Activated T-cell treated with anti-CD3 and anti-CD28 coated beads, Interleukin-2, amount 50 U/mL, for 24 hours (primary cell): ENCODE measurements at places on chromosomes 6 and 20.
A peak's percentile ranks its signal among the peaks of the same experiment; 100 is the strongest.

GRCh38 chr6:85130743-85131142 lies 319.1 kb upstream of the NT5E start:
- DNase-seq: no peak
- H3K4me3 ChIP-seq: no peak overlapping the region
- H3K27me3 ChIP-seq: no peaks in the 10 kb centered on the region
- no peak overlapping the region for H3K27ac ChIP-seq
- H3K4me1 ChIP-seq: no peaks in the 10 kb centered on the region

DNA sequence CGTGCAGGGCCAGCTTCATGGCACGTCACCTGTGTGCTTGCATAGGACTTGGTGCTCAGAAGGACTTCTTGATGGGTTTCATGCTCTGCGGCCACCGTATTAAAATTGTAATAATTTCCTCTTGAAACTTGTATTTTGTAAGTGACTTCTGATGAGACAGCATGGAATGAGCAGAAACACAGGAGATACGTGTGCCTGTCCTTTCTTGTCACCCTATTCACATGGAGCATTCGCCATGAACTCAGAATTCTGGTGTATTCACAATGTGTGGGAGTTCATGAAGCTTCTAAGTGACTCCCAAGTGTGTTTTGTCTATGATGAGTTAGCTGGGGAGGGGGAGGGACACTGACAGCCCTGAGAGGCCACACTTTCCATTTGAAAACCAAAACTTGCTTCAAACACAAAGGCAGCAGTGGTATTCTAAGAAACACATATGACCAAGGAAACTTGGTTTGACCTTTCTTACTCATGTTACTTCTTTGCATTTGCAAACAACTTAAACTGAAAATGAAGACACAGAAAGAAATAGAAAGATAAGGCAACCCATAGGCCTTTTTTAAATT lies 92.1 kb upstream of the NEDD9 start:
- peak overlapping the region; percentile 96 for H3K27ac ChIP-seq
- H3K4me1 ChIP-seq: peaks cover 84% of the 10 kb centered on the region
- no peaks in the 10 kb centered on the region for H3K27me3 ChIP-seq
- peak; percentile 55 for DNase-seq
- peaks cover 52% of the 10 kb centered on the region for H3K36me3 ChIP-seq

DNA sequence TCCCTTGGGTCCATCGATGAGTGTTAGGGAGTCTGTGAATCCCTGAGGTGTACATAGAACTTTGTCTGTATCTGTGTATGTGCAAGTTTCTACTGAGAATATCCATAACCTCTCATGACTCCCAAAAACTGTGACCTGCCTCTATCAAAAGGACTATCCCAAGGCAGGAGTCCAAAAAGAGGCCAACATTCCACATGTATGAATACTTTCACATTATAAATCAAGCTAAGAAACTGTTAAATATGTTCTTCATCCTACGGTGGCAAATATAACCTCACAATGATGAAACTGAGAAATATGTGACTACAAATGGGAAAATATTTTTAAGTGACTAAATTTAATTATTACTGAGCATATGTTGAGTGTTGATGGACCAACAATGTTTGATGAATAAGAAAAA lies 16.1 kb upstream of the STX11 start:
- no peak for DNase-seq
- no peaks in the 10 kb centered on the region for H3K36me3 ChIP-seq
- H3K4me3 ChIP-seq: no peak overlapping the region
- no peaks in the 10 kb centered on the region for H3K27me3 ChIP-seq
- H3K27ac ChIP-seq: no peak overlapping the region

DNA sequence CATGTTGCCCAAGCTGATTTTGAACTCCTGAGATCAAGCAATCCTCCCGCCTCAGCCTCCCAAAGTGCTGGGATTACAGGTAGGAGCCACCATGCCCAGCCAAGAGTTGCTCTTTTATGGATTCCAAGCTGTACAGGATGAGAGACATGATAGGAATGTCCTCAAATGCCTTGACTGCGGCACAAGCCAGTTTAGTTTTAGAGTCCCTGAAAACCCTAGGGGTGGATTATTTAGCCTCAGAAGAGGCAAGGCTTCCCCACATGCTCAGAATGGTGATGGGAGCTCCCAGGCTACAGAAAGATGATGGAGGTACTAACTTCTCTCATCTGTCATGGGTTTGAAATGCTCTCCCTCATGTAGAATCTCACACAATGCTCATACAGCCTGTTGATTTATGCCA lies 280.5 kb upstream of the PRND start:
- no peaks in the 10 kb centered on the region for H3K36me3 ChIP-seq
- no peak for DNase-seq
- peaks cover 26% of the 10 kb centered on the region for H3K27me3 ChIP-seq
- no peak overlapping the region for H3K4me3 ChIP-seq

DNA sequence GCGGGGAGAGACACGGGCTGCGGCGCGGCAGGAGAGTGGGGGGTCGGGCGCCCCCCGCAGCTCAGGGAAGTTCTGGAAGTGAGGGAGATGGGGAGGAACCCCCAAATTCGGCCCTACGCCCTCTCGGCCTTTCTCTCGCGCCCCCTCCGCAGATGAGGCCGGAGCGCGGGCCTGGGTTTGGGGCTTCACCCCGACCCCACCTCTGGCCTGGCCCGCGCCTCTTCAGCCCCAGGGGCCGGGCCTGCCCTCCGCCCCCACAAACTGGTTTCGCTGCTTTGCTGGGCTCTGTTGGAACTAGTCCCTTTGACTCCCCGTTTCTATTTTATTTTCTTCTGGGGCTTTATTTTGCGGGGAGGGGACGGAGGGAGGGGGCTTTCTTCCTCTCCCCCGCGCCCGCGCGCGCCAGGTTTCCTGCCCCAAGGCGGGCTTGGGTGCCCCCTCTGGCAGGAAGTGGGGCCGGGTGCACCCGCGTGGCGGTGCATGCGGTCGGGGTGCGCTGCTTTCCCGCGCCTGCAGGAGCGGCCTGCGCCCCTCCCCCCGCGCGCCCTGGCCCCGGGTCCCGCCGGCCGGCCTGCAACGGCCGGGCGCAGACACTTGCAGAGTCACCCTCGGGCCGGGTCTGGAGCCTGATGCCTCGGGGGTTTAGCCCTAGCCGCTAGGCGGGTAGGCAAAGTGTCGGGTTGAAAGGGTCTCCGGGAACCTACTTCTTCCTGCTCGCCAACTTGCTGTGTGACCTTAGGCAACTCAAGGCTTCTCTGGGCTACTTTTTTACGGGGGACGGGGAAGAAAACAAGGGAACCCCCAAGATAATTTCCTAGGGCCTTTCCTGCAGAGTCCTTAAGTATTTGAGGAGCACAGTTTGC lies 1.3 kb downstream of the HMGA1 start:
- peak; percentile 88 for DNase-seq
- H3K27me3 ChIP-seq: no peaks in the 10 kb centered on the region
- H3K4me3 ChIP-seq: peak overlapping the region; percentile 94
- H3K36me3 ChIP-seq: peaks cover 50% of the 10 kb centered on the region
- H3K27ac ChIP-seq: peak overlapping the region; percentile 96
- H3K4me1 ChIP-seq: peaks cover 59% of the 10 kb centered on the region

- DNase-seq: no peak
- H3K27ac ChIP-seq: no peak overlapping the region
- no peak overlapping the region for H3K4me3 ChIP-seq
- H3K4me1 ChIP-seq: no peaks in the 10 kb centered on the region
- no peaks in the 10 kb centered on the region for H3K36me3 ChIP-seq
Measured at GRCh38 chr6:73073238-73073637, 152.1 kb downstream of the KHDC1L start.

- H3K36me3 ChIP-seq: no peaks in the 10 kb centered on the region
- H3K27me3 ChIP-seq: no peaks in the 10 kb centered on the region
- H3K27ac ChIP-seq: no peak overlapping the region
- no peak for DNase-seq
- H3K4me1 ChIP-seq: no peaks in the 10 kb centered on the region
- H3K4me3 ChIP-seq: no peak overlapping the region
Measured at GRCh38 chr6:48775157-48775556, 664.2 kb upstream of the PTCHD4 start.

DNA sequence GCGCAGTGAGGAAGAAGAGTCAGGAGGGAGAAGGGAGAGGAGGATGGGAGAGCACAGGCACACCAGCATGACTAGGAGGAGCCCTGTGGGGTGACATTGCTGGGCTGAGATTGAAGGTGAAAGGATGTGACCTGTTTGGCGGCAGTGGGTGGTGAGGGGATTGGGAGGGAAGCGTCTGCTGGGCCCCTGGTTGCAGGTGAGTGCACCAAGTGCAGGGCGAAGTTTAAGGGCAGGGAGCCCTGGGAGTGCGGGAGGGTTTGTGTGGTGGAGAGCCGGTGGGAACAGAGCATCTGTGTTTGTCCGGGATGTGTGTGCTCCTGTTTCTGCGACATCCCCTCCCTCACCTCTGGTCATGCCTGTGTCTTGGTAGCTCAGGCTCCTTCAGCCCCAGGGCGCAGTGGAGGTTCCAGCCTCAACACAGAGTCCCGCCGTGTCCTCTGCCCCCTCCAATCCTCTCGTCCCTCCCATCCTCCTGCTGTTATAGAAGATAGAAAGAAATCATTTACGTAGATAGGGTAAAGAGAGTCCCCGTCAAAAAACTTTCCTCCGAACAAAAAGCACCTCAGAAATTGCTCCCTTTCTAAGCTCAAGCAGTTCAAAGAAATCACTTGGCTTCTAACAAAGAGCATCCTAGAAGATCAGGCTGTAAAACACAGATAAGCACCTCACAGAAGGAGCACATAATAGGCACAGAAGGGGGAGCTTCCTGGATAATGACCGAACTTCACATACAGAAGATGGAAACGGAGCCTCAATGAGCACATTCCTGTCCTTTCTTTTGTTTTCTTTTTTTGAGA lies 25.0 kb downstream of the ULBP1 start:
- H3K27me3 ChIP-seq: peaks cover 95% of the 10 kb centered on the region
- no peak overlapping the region for H3K4me3 ChIP-seq
- peak overlapping the region; percentile 13 for H3K27ac ChIP-seq
- no peaks in the 10 kb centered on the region for H3K36me3 ChIP-seq
- DNase-seq: no peak

- no peak overlapping the region for H3K4me3 ChIP-seq
- no peak overlapping the region for H3K27ac ChIP-seq
- H3K4me1 ChIP-seq: no peaks in the 10 kb centered on the region
- H3K27me3 ChIP-seq: no peaks in the 10 kb centered on the region
- no peaks in the 10 kb centered on the region for H3K36me3 ChIP-seq
- no peak for DNase-seq
Measured at GRCh38 chr6:13248053-13248452, 80.3 kb downstream of the TBC1D7 start.

DNA sequence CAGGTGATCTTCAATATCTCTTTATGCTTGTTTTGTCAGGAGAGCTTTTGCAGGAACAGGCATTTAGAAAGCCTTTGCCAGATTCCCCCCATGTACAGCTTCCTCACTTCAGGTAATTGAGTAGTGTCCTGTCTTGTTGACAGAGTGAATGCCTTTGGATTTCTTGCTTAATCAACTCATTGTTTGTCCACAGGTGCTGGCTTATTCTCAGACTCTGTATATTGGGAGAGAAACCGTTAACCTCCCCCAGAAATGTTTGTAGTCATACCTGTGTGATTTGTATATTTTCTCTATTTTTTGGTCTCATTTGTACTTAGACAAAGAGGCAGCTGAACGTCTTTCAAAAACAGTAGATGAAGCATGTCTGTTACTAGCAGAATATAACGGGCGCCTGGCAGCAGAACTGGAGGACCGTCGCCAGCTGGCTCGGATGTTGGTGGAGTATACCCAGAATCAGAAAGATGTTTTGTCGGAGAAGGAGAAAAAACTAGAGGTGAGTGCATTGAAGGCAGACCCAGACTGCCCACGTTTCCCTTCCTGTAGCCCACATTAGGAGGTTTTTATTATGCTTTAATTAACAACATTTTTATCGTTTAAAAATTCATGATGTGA lies 32.3 kb downstream of the RPRD1B start:
- H3K4me1 ChIP-seq: no peaks in the 10 kb centered on the region
- no peak overlapping the region for H3K4me3 ChIP-seq
- DNase-seq: no peak
- H3K27ac ChIP-seq: no peak overlapping the region
- no peaks in the 10 kb centered on the region for H3K27me3 ChIP-seq

GRCh38 chr6:154805288-154805911 lies 72.2 kb downstream of the SCAF8 start:
- H3K36me3 ChIP-seq: peaks cover 83% of the 10 kb centered on the region
- no peak for DNase-seq
- no peak overlapping the region for H3K4me3 ChIP-seq
- H3K27ac ChIP-seq: no peak overlapping the region
- peaks cover 10% of the 10 kb centered on the region for H3K4me1 ChIP-seq
- H3K27me3 ChIP-seq: no peaks in the 10 kb centered on the region

DNA sequence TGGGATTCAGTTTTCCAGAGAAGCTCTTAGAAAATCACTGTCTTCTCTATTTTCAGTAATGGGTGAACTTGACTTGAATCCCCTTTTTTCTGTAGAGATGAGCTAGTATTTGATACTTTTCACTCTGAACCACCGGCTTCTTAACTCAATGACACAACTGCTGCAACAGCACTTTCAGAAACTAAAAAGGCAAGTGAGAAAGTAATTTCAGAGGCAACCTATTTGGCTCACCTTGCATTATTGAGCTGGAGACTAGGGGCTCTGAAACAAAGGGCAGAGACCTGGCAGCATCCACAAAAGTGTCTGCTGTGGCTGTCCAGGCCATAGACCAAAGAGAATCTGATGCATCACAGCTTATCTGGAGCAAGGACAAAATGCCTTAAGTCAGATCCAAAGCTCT lies 289.8 kb upstream of the IRAK1BP1 start:
- H3K4me3 ChIP-seq: no peak overlapping the region
- no peaks in the 10 kb centered on the region for H3K27me3 ChIP-seq
- H3K4me1 ChIP-seq: no peaks in the 10 kb centered on the region
- no peak for DNase-seq

DNA sequence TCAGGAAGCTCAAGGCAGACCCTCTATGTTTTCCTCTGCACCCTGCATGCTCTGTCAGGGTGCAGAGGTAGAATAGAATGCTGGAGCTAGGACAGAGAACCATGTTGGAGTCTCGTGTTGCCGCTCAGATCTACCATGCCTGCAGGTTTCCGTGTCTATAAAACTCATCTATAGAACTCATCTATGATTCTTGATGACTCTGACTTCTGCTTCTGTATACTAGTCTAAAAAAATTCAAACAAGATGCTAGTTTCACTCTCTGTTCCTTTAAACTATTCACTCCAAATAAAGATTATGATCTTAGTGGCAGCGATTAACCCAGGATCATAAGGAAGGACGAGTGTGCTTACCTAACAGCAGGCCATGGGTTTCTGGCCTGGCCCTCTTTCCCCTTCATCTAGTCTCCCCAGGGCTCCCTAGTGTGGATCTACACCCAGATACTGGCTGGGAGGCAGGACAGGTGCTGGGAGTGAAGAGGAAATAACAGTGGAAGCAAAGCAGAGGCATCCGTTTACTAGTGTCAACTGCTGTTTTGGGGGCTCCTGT lies 162.7 kb upstream of the SUPT3H start:
- H3K36me3 ChIP-seq: peaks cover 86% of the 10 kb centered on the region
- no peak for DNase-seq
- H3K27ac ChIP-seq: no peak overlapping the region
- peaks cover 44% of the 10 kb centered on the region for H3K4me1 ChIP-seq
- no peaks in the 10 kb centered on the region for H3K27me3 ChIP-seq
- H3K4me3 ChIP-seq: no peak overlapping the region

GRCh38 chr20:60986506-60987156 lies 265.4 kb upstream of the CDH4 start:
- no peaks in the 10 kb centered on the region for H3K4me1 ChIP-seq
- no peak overlapping the region for H3K27ac ChIP-seq
- no peak overlapping the region for H3K4me3 ChIP-seq
- DNase-seq: no peak

- H3K27ac ChIP-seq: no peak overlapping the region
- H3K27me3 ChIP-seq: no peaks in the 10 kb centered on the region
- DNase-seq: no peak
- H3K4me3 ChIP-seq: no peak overlapping the region
- peaks cover 38% of the 10 kb centered on the region for H3K4me1 ChIP-seq
Measured at GRCh38 chr20:20695250-20695816, 17.1 kb downstream of the RALGAPA2 start.
